ENCODE measurements at places on chromosomes 4 and X. TPM values are rescaled to one million over a fixed set of nuclear protein-coding genes. Genes with fewer than 3 reads are reported as not detected.

- no peak for DNase-seq
Observed at GRCh38 chr4:108637856-108638255, 12.5 kb upstream of the OSTC start.

DNA sequence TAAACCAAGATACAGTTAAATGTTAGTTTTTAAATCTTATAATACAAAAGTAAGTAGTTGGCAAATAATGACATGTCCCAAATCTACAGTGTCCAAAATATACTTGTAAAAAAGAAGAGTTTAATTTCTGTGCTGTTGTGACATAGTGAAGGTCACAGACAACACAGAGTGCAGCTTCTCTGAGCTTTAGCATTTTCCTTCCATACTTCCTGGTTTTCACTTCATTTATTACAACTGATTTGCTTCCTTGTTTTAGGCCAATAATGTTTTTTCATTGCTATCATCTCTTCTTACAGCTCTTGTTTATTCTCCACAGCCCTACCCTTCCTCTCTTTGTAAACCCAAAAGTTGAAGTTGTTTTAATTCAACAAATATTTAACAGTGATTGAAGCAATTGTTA lies 132.4 kb upstream of the TET2 start:
- no peak for DNase-seq

DNA sequence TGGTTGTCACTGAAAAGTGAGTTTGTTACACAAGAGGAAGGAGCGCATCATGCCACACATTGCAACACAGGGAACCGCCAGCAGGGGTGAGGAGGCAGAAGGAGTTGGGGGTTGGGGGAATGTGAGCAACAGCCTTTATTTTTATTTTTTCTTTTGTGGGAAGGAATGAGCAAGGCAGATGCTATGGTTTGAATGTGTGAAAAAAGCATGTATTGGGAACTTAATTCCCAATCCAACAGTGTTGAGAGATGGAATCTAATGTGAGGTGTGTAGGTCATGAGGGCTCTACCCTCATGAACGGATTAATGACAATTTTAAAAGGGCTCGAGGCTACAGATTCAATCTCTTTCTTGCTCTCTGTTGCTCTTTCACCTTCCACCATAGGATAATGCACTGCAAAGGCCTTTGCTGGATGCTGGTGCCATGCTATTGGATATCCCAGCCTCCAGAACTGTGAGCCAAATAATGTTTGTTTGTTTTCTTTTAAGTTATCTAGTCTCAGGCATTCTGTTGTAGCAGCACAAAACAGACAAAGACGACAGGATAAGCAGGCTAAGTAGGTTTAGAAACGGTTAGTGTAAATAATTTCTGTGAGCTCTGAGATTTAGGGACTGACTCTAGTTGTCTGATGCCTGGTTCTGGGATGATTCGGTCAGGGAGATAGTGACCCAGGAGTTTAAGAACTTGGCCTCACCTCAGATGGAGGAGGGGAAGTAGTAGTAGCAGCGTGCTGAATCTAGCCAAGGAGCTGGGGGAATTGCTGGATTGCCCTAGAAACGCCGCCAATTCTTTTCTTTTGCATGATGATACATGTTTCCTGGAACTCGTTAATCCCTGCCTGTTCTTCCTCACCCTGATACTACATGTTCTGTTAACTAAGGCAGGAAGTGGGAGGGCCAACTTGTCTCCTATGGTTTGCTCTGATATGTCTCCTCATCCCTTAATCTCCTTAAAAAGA lies 156.6 kb upstream of the CTSO start:
- no peak for DNase-seq

GRCh38 chrX:134626434-134626833 lies 31.8 kb downstream of the PLAC1 start:
- peak; percentile 49 for DNase-seq

DNA sequence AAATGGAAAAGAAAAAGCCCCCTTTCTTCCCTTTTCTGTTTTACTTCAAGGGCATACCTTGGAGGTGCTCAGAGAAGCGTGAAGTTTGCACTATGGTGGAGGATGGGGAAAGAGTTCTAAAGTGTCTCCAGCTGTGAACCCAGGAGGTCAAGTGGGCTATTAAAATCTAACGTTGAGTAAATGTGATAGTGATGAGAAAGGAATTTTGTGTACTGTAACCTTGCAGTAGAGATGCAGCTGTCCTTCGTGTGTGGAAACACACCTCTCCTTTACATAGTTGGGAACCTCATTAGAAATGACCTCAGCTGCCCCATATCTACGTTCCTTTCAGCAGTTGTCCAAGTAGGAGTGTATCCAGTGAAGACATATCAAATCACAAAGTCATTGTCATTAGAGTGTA lies 26.5 kb downstream of the ADH5 start:
- DNase-seq: no peak

GRCh38 chr4:118683513-118683912 lies 1.7 kb upstream of the METTL14 start:
- DNase-seq: no peak

DNA sequence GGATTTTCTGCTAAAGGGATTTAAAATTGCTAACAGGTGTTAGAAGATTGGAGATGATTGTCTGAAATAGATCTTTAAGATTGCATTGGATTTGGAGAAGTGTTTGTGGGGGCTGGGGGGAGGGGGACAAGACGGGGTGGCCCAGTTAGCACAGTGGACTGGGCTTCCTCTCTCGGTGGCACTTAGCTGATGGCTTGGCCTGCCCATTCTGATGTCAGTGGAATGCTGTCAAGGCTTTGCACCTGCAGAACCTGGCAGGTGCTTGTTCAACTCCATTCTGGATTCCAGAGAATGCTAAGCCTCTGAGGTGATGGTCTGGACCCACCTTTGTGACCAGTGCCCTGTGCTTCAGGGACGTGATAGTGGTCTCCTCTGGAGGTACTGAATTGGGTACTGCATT lies 43.7 kb downstream of the ADD1 start:
- no peak for DNase-seq

DNA sequence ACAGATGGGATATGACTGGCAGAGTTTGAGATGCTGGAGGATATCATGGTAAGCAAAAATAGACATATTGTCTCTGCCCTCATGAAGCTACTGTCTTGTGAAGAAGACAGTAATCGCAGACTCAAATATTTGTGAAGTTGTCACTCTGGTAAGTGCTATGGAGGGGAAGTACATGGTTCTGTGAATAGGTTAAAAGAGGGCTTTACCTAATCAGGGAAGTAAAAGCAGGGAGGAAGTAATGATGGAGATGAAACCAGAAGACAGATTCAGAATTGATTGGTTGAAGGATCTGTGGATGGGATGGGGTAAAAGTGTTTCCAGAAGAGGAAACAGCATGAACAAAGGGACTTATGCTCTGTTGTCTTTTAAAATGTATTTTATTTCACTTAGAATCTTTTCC lies 19.3 kb upstream of the MAGED1 start:
- DNase-seq: no peak

MGARP gene
- 305 TPM for total RNA-seq

LANCL3 gene
- total RNA-seq: 0.04 TPM

LAGE3 gene
- total RNA-seq: 54.9 TPM

RADX gene
- 3.6 TPM for total RNA-seq

PLAC1 gene
- not detected for total RNA-seq

AKAP4 gene
- not detected for total RNA-seq

SPANXC gene
- total RNA-seq: not detected

Measured in adrenal gland (tissue), 19 donors.